NCI-H345 (cell line): ENCODE measurements at places on chromosomes 2 and 18.
A peak's percentile ranks its signal among the peaks of the same experiment; 100 is the strongest.

GRCh38 chr18:54968807-54969206 is 9.5 kb upstream of the CCDC68 start:
- DNase-seq, result no peak

DNA sequence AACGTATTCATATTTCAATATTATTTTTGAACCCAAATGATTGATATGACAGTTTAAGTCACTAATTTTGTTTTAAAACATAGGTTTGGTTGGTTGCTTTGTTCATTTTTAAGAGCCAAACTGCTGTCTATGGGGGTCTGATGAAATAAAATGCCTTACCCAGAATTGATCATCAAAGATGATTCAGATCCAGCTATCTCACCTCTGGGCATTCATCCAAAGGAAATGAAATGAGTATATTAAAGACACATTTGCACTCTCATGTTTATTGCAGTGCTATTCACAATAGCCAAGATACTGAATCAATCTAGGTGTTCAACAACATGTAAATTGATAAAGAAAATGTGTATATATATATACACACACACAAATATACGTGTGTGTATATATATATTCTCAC is 326.9 kb upstream of the GULP1 start:
- no peak for DNase-seq

GRCh38 chr2:173049831-173050230 is 25.8 kb upstream of the MAP3K20 start:
- DNase-seq, result no peak

- DNase-seq, result no peak
Measured at GRCh38 chr2:98541906-98542305, 66.4 kb downstream of the COA5 start.

DNA sequence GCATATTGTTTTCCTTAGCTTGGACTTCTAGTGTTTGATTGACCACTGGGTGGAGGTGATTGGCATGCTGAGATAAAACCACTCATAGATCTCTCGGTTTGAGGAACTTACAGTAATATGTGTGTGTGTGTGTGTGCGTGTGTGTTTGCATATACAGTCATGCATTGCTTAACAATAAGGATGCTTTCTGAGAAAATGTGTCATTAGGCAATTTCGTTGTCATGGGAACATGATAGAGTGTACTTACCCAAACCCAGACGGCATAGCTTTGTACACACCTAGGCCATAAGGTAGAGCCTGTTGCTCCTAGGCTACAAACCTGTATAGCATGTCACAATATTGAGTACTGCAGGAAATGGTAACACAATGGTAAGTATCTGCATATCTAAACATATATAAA is 167.3 kb downstream of the NYAP2 start:
- DNase-seq, result peak; percentile 6

DNA sequence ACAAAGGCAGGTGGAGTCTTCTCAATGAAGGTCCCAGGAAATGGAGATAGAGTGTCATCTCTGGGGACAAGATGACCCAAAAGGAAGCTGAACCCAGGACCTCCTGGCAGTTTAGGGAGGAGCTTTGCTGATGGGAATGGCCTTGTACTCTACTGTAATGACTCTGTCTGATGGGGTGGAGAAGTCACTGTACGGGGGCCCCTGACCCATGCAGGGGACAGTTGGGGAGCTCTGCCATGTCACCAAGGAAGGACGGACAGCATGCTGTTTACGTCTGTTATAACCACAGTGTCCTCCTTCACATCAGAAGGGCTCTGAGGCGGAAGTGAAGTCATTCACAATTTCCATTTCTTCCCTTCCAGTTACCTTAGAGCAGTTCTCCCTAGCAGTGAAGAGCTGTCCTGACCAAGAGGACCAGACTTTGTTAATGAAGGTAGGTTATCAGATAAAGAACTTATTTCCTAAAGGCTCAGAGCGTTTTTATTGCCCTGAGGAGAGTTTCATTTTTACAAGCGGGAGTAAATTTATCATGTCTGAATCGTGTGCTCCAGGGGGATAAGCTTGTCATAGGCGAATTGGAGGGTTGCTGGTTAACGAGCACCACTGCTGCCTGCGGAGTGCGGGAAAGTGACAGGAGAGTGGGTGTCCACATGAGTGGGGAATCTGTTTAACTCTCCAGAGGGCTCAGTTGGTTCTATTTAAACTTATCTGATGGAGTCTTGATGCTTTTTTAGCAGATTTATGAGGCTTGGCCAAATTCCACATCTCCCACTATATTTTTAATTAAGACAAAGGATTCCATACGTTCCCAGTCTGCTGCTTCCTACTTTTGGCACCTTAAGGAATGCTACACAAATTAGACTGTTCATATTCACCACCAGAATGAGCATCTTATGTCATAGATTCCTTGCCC is 71.6 kb upstream of the BCL2L11 start:
- no peak for DNase-seq

GRCh38 chr18:32684096-32684495 is 88.7 kb downstream of the KLHL14 start:
- no peak for DNase-seq

GRCh38 chr18:59022167-59022945 is 117.3 kb upstream of the SEC11C start:
- DNase-seq, result no peak

- DNase-seq, result no peak
Measured at GRCh38 chr2:40169430-40169829, 282.5 kb downstream of the SLC8A1 start.

GRCh38 chr2:217282531-217282930 is 422.7 kb upstream of the TNP1 start:
- DNase-seq, result no peak

DNA sequence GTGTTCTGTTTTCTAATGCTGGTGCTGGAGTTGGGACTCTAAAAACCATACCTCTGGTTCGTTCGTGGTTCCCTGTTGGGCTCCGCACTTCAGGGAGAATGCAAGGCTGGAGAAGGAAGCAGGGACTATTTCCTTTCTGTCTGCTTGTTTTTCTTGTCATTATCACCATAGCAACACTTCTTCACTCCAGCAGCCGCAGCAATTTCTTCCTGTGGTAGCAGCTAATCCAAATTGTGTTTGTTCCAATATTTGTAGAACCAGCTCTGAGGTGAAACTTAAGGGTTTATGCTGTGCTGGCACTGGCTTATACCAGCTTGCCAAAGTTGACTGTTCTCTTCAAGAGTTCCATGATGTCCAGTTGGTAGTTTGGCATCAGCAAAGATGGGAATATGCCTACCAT is 301.4 kb upstream of the SYT4 start:
- no peak for DNase-seq

DNA sequence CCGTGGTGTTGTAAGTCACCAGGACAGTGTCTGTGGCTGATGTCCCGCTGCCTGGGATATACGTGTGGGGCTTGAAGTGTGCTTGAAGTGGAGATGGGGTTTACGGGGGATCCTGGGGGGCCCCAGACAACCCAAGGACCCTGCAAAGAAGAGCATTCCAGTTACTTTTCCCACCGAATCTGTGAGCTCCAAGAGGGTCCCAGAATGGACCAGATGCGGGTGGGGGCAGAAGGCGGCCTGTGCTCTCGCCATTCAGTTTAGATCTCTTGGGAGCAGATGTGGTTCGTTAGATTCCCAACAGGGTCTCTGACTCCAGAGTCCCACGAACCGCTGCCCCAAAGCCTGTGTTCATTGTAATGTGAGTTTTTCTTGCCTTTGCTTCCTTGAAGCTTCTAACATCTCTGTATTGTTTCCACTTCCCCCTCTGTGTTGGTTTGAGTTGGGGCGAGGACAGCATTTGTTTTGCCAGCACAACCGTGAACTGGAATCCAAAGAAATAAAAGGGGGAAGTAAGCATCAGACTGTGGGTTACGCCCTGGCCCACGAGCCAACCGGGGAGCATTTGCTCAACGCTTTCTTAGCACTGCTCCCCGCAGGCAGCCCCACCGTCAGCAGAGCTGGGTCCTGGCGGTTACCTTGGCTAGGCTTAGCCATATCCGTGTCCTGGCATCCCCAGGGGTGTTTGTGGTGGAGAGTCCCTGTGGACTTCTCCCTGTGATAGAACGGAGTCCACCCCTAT is 92.1 kb downstream of the SH3BP4 start:
- no peak for DNase-seq

DNA sequence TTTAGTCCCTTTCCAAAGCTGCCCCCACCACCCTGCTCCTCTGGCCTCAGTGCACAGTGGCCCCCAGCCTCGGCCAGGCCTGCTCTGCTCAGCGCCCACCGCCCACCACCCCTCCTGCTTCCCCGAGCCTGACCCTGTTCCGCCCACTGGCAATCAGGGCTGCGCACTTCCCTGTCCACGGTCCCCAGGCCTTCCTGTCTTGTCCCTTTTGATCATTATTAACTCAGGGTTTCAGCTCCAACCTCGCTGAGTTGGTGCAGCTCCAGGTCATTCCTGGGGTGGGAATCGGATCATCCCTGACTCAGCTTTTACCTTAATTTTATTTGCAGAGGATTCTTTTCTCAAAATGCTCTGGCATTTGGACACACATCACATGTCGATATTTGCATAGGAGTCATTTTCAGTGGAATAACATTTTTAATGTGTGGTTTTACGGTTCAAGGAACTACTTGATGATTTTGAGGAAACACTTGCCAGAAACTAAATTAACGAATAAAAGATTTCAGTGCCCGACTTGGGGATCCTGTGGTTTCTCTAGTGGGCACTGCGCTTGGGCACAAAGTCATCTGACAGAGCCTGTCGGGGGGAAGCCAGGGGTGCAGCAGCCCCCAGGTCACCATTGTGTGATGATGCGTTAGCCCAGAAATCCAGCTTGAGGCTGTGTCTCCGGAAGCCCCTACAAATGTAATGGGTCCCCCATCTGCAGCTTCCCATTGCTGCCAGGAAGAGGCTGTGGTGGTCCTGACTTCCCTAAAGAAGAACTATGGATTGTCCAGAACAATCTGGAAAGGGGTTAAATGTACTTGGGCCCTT is 1.0 kb upstream of the ESPNL start:
- no peak for DNase-seq
